ENCODE measurements at places on chromosomes 2 and 18. TPM values are rescaled to one million over a fixed set of nuclear protein-coding genes. Genes with fewer than 3 reads are reported as not detected.

The INHBB gene
- total RNA-seq = 0.24 TPM

The BOLL gene
- not detected for total RNA-seq

The CCDC148 gene
- total RNA-seq = 1.4 TPM

The ABCG5 gene
- not detected for total RNA-seq

The RUFY4 gene
- total RNA-seq = not detected

The FBLN7 gene
- total RNA-seq = 10.4 TPM

The LYG1 gene
- 0.49 TPM for total RNA-seq

The SGPP2 gene
- total RNA-seq = 0.10 TPM

The POTEE gene
- not detected for total RNA-seq

The TDRD15 gene
- total RNA-seq = not detected
